Myometrial cell (primary cell): ENCODE measurements at places on chromosomes 13 and 19. TPM values are rescaled to one million over a fixed set of nuclear protein-coding genes. Genes with fewer than 3 reads are reported as not detected.

CNOT3 gene
- total RNA-seq = 10.3 and 26.2 TPM in 2 replicates

PRDX2 gene
- 379 and 428 TPM in 2 replicates for total RNA-seq

EBI3 gene
- 0.35 TPM in 1 of 2 replicates, not detected in the other for total RNA-seq

KHSRP gene
- total RNA-seq = 158 and 168 TPM in 2 replicates

VSIG10L gene
- 0.29 and 0.35 TPM in 2 replicates for total RNA-seq

TEKTIP1 gene
- not detected in 2 replicates for total RNA-seq

VAV1 gene
- not detected in 2 replicates for total RNA-seq

TDRD12 gene
- under 0.01 and 0.53 TPM in 2 replicates for total RNA-seq

SIAH3 gene
- total RNA-seq = under 0.01 TPM in 1 of 2 replicates, not detected in the other

CRLF1 gene
- total RNA-seq = 3.4 and 30.8 TPM in 2 replicates

KBTBD6 gene
- 4.6 and 7.8 TPM in 2 replicates for total RNA-seq

TRIP10 gene
- 57.9 and 60.8 TPM in 2 replicates for total RNA-seq

CEACAM21 gene
- not detected in 2 replicates for total RNA-seq

PRR36 gene
- total RNA-seq = not detected in 2 replicates

LRRC8E gene
- 7.2 and 8.5 TPM in 2 replicates for total RNA-seq

RPS19 gene
- total RNA-seq = 929 and 2,881 TPM in 2 replicates

PDE4C gene
- not detected in 2 replicates for total RNA-seq

FAM83E gene
- total RNA-seq = not detected in 2 replicates

SLC1A6 gene
- total RNA-seq = not detected in 2 replicates

SWSAP1 gene
- 1.7 and 2.5 TPM in 2 replicates for total RNA-seq

MYPOP gene
- 0.53 and 3.5 TPM in 2 replicates for total RNA-seq

LCP1 gene
- total RNA-seq = 0.29 and 1.2 TPM in 2 replicates

MAMSTR gene
- total RNA-seq = 2.7 and 4.9 TPM in 2 replicates

KRTDAP gene
- not detected in 2 replicates for total RNA-seq

CACNA1A gene
- total RNA-seq = 0.53 and 0.58 TPM in 2 replicates

NBEA gene
- total RNA-seq = 0.86 and 1.1 TPM in 2 replicates

S1PR2 gene
- 8.1 and 8.5 TPM in 2 replicates for total RNA-seq

TSHZ3 gene
- total RNA-seq = 9.5 and 13.8 TPM in 2 replicates

ZNF491 gene
- 0.71 TPM in 1 of 2 replicates, not detected in the other for total RNA-seq

POGLUT2 gene
- 27.1 and 31.9 TPM in 2 replicates for total RNA-seq

KLK3 gene
- not detected in 2 replicates for total RNA-seq

VSTM2B gene
- total RNA-seq = not detected in 2 replicates

APC2 gene
- total RNA-seq = not detected in 2 replicates

RNASEH2B gene
- total RNA-seq = 39.8 and 44.5 TPM in 2 replicates

SBK2 gene
- not detected in 2 replicates for total RNA-seq

OR4F17 gene
- not detected in 2 replicates for total RNA-seq

ADGRE3 gene
- not detected in 2 replicates for total RNA-seq

C5AR1 gene
- total RNA-seq = not detected in 2 replicates

ZNF470 gene
- 1.2 TPM in 2 replicates for total RNA-seq

KASH5 gene
- total RNA-seq = not detected in 2 replicates

ZNF285 gene
- total RNA-seq = 0.58 and 2.3 TPM in 2 replicates

INAFM1 gene
- 7.8 and 10.1 TPM in 2 replicates for total RNA-seq
